ENCODE measurements at places on chromosomes 4 and X.

- no peak for DNase-seq
These were observed 1097.0 kb downstream of the PDHA2 start for GRCh38 chr4:96936886-96937285.

DNA sequence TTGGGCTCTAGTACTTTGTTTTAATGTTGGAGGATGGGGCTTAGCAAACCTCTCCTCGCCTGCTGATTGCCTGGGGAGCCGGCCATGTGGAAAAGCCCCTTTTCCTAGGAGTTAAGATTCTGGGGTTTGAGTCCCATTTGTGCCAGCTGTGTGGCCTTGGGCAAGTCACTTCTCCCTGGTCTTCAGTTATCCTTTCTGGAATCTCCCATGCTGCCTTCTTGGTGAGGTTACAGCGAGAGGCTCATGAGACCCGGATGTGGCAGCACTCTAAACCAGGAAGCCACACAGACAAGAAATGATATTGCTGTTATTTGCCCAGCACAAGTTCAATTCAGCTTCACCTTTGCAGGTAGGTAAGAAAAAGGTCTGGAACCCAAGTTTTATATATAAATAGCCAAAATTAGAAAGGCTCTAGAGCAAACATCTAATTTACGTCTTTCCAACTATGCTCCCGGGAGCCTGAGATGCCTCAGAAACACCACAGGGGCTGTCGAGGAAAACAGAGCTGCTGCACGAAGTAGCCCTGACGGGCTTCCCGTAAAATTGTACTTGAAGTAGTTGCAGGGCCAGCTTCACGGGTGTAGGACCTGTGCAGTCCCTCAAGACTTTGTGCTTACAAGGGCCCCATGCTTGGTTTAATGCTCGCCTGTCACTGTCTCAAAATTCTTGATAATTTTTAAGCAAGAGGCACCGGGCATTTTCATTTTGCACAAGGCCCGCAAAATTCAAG is 8.3 kb upstream of the SASH3 start:
- DNase-seq = no peak

DNA sequence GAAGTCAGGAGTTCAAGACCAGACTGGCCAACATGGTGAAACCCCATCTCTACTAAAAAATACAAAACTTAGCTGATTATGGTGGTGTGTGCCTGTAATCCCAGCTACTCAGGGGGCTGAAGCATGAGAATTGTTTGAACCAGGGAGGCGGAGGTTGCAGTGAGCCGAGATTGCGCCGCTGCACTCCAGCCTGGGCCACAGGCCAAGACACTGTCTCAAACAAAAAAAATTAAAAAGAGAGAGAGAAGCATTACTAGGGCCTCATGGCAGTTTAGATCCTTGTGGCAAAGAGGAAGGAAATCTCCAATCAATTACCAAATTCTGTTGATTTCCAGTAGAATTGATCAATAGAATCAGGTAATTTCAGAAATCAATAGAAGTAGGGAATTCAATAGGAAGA is 16.8 kb upstream of the SLC34A2 start:
- no peak for DNase-seq

GRCh38 chr4:168781926-168782325 is 228.1 kb downstream of the CBR4 start:
- DNase-seq = no peak

GRCh38 chrX:97416461-97416860 is 532.8 kb downstream of the RPA4 start:
- no peak for DNase-seq

DNA sequence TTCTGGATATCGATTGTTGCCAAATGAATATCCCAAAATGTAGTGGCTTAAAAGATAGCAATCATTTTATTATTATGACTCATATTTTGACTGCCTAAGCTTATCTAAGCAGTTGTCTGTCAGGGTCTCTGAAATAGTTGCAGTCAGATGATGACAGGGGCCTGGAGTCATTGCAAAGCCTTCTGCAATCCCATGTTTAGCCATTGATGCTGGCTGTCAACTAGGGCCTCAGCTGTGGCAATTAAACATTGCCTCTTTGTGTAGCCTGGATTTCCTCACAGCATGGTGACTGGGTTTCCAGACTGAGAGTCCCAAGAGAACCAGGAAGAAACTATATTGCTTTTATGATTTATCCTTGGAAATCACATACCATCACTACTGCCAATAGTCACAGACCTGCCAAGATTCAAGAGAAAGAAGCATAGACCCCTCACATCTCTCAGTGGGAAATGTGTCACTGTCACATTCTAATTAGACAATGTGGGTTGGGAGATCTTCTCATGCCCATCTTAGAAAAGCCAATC is 227.3 kb upstream of the NOCT start:
- DNase-seq = no peak

- no peak for DNase-seq
These were observed 6.5 kb upstream of the TSPAN5 start for GRCh38 chr4:98664959-98665358.

GRCh38 chr4:68346461-68346860 is 3.4 kb downstream of the YTHDC1 start:
- no peak for DNase-seq

DNA sequence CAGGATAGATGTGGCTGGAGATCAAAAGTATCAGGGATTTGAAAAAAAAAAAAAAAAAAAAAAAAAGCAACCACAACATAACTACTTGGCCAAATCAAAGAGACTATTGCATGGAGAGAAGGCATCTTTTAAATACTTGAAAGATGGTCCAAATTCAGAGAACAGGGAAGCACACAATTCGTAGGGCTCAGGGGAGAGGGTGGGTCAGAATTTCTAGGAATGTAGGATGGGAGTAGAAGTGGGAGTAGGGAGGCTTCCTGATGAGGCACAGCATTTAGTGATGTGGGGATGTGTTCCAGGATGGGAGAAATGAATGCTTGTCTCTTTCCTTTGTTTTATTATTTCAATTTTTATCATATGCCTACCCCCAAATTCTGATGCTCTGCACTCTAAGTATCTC is 36.3 kb downstream of the RTL3 start:
- DNase-seq = no peak

DNA sequence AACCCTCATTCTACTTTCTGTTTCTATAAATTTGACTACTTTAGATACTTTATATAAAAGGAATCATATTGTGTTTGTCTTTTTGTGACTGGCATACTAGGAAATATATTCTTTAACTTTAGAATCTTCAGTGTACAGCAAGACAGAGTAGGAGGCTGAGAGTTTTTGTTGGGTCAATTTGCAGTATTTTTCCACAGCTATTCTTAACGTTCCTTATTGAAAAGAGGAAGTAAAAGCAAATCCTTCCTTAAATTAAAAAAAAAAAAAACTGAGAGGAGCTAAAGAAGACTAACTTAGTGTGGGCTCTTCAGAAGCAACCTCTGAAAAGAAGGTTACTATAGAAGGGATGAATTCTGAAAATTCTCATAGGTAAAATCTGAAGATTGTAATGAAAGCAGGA is 1194.6 kb downstream of the ADGRL3 start:
- no peak for DNase-seq

DNA sequence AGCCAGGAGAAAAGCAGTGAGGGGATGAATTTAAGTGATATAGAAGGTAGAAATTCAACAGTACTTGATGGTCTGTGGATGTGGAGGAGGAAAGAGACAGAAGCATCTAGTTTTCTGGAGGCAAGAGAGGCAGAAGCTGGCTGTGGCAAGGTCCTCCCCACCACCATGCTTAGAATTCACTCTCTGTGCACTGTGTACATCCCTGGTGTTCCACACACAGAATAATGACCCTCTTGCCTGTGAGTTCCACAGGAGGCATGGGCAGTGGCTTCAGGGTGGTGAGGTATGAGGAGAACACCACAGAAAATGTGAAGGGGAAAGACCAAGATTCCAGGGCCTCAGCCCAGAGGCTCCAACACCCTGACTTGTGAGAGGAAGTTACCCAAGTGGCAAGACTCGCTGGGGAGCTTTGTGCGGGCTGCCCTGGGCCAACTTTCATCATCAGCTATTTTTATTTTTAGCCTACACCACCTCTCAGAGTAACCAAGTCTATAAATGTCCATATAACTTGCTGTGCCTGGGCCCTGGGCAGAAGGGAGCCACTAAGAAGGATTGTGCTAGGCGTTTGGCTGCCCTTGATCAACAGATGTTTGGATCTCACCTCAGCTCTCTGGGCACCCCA is 7.8 kb upstream of the INTS6L start:
- no peak for DNase-seq

DNA sequence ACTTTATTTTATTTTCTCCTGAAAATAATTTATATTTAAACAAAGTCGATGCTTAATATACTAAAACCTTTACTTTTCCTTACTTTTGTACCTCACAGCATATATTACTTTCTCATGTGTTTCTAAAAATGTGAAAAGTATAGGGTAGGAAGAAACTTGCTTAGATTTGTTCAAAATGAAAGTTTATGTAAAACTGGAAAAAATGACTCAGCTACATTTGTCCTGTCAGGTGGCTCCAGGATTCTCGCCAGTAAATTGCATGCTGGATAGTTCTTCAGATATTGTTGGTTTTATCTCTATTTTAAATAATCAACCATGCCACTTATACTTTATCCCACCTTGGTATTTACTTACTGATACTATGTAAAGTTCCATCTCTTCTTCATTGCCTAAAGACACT is 159.2 kb upstream of the NDST4 start:
- no peak for DNase-seq

DNA sequence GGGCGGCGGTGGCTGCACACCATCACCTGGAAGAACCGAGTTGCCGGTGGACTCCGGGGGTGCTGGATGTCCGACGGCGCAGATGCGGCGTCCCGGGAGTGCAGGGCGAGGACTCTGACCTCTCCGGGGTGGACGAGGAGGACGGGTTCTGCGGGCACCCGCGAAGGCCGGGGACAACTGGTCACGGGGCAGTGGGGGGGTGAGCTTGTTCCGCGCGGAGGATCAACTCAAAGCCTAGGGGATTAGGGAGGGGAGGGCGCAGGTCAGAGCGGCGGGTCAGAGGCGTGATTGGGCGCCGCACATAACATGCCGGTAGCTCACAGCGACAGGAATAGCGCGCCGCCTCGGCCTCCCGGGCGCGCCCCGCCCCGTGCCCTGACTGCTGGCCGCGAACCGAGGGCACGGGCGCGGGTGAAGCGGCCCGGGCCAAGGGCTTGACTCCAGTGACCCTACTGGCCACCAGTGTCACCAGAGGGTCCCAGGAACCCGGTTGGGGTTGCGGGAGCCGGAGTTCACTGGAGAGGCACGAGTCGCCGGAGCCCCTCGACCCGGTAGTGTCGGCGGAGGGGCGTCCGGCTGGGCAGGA is at the start of gene KLHL34:
Gene KLHL34, minus strand, starts transcription at position 179 of the 586 bp plus-strand sequence. CDS start 542 bp downstream, outside the sequence.
- DNase-seq = no peak

DNA sequence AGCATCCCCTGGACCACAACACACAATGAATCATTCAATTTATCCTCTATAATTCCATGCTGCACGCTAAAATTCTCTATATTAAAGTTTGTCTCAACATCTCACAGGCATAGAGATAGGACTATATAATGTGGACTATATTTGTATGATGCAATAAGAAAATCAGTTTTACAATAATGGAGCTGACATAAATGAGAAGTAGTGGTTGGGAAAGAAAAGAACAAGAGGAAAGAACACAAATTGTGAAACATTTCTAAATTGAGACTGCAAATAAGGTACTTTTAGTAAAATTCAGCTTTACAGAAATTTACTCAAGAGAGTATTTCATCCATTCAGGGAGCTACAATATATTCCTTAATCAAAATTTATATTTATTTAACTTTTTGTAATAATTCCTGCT is 120.4 kb downstream of the ARAP2 start:
- no peak for DNase-seq

DNA sequence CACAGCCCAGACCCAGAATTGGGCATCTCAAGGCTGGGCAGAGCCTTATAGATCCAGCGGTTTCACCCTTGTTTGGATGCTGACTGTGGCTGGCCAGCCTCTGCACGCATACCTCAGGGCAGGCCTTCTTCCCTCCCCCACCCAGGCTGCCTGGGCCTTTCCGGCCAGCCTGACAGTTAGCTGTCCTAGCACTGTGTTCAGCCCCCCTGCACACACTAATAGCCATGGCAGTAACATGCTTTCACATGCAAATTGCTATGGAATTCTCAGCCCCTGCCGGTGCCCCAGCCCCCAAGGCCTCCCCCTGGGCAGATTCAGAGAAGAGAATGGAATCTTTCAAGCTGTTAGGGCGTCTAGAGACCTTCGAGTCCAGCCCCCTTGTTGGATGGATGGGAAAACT is 17.7 kb downstream of the EFNB1 start:
- DNase-seq = no peak

DNA sequence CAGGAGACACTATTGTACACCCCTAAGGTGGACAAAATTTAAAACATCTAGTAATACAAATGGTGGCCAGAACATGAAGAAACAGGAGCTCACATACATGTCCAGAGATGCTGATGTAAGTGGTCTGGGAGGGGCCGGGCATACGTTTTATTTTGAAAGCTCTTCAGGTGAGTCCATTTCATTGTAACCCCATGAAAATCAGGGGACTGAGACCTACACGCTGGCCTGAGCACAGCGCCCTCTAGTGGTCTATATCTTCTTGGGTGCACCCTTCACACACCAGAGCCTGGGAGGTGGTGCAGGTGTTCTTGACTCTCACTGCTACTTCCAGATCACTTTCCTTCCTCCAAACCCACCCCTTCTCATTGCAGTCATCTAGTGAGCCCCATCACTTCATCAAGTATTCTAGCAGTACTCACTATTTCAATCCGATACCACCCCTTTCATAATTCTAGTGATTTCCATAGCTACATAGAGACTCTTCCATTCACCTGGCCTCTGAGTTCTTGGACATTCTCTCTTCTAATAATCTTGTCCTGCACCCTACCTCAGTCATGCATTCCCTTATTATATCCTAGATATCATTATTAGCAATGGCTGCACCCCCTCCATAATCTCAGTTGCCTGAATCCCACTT is 4.3 kb upstream of the TLR6 start:
- DNase-seq = no peak

DNA sequence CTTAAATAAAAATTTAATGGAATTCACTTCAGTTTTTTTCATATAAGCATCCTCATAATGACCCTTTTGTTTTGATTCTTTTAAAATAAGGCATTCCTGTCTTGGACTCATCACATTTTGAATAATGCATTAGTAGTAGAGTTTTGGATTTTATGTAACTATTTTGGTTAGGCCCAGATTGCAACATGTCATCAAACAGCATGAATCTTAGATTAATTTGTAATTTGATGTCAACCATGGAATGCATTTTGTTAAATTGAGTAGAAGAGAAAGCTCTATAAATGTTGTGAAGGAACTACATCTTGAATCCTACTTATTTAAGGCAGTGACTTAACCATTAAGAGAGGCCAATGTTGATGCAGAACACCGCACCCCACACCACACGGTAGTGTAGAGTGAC is 3.1 kb downstream of the DIAPH2 start:
- DNase-seq = no peak

GRCh38 chrX:34734383-34734782 is 77.3 kb upstream of the TMEM47 start:
- no peak for DNase-seq

GRCh38 chrX:71541210-71542022 is 8.5 kb downstream of the OGT start:
- no peak for DNase-seq
